Anterior cingulate cortex (tissue), 58 donors: ENCODE measurements at places on chromosomes 1 and 21.
A peak's percentile ranks its signal among the peaks of the same experiment; 100 is the strongest.

DNA sequence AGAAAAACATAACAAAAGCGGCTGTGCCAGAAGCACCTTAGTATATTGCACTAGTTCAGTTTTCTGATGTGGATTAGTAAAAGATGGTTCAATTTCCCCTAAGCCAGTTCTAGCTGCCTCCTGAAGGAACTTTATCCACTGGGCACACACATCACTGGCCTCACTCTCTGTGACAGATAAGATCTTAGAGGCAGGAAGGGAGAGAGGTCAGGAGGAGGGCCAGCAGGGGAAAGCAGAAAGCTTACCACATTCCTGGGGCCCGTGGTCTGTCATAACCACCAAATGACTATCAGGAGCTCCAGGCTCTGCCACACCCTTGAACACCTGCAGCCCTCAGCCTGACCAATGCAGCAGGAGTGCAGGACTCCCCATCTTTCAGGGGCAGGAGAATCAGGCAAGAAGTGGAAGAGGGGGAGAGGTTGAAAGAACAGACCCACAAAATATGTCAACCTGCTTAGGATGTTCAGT lies 37.8 kb downstream of the LRRC71 start:
- no peak for DNase-seq

DNA sequence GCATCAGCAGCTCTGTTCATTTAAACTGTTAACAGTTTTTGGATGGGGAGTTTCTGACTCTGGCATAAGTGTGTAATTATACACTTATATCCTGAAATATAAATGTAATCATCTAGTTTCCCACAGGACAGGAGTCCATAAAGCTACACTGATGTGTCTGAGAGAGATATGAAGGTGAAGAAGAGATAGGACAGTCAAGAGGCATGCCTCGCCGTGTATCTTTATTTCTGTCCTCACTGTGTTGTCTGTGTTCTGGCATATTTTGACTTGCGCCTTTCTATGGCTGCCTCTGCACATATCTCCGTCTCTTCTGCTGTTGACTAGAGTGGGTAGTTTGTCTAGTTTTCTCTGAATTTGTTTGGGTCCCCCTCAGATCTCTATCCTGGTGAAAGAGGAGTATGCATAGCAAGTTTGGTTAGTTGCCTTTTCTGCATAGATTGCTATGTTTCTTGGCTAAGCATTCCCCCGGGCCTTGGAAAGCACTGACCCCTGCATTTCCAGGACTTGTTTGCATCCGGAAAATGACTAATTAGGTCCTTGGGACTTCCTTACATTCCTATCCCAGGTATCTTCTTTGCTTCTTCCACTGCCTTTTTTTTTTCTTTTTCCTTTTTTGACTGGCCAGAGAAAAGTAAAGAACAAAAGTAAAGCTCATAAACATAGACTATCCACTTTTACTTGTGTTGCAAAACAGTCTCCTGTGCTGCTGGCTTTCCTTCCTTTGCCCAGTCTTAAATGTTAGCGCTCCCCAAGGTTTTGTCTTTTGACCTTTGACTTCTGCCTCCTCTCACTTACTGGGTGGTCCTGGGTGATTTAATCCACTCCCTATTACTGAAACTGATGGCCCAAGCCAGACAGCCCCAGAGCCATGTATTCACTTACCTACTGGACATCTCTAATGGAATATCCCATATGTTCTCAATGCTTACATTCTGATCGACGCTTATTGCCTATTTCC lies 27.6 kb upstream of the CNN3 start:
- DNase-seq: no peak

DNA sequence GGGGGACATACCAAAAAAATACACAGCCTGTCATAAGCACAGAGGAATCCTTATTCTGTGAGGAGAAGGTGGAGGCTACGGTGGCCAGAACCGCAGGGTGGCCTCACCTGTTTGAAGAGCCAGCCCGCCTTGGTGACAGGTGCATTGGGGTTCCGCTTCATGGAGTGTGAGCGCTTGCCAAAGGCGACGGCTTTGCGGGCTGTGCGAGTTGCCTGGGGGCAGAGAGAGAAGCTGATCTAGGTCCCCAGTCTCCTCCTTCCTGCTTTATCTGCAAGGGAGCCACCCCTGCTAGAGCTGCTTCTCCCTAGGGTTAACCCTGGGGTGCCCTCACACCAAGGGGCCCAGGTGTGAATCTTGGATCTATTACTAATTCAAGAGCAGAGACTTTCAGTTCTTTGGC lies 54.3 kb upstream of the GOLT1A start:
- no peak for DNase-seq

GRCh38 chr1:38680801-38681510 lies 178.6 kb downstream of the RRAGC start:
- no peak for DNase-seq

GRCh38 chr21:14991957-14992356 lies 72.8 kb downstream of the NRIP1 start:
- DNase-seq: no peak

GRCh38 chr1:26234644-26235370 lies 807 bp downstream of the CEP85 start:
- DNase-seq: no peak

DNA sequence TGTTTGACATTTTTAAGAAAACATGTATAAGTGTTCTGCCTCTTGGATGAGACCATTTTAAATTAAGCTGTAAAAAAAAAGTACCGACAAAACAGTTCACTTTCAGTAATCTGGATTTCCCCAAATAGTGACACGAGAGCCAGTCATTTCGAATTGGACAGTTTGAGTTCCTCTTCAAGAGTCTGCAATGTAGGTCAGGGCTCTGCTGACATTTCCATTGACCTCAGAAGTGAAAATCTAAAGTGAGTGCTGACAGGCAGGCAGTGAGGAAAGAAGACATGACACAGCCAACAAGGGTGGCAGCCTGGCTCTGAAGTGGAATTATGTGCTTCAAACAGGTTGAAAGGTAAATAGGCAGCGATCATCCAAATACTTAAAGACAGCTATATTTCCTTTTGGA lies at the start of gene IL23R:
IL23R (plus strand) TSS at position 259 of the 400 bp plus-strand sequence. CDS start 1,667 bp downstream, outside the sequence.
- DNase-seq: no peak

GRCh38 chr1:85559890-85560289 lies 20.7 kb upstream of the CCN1 start:
- DNase-seq: no peak

GRCh38 chr1:214864896-214865688 lies 217.4 kb upstream of the KCNK2 start:
- no peak for DNase-seq

GRCh38 chr1:204340081-204340889 lies 19.4 kb downstream of the PLEKHA6 start:
- DNase-seq: no peak

DNA sequence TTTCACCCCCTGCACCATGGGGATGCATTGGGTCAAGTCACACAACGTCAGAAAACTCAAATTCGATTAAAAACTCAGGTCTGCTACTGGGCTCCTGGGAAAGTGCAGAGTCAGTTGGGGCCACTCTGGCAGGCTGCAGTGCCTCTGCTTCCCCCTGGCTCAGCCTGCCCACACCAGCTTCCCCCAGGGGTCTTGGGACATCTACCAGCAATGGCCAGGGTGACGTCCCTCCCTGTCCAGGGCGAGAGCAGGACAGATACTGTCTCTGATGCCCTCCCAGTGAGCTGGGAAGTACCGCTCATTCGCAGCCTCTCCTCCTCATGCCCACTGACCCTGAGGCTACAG lies 106.2 kb upstream of the COL6A1 start:
- DNase-seq: no peak

DNA sequence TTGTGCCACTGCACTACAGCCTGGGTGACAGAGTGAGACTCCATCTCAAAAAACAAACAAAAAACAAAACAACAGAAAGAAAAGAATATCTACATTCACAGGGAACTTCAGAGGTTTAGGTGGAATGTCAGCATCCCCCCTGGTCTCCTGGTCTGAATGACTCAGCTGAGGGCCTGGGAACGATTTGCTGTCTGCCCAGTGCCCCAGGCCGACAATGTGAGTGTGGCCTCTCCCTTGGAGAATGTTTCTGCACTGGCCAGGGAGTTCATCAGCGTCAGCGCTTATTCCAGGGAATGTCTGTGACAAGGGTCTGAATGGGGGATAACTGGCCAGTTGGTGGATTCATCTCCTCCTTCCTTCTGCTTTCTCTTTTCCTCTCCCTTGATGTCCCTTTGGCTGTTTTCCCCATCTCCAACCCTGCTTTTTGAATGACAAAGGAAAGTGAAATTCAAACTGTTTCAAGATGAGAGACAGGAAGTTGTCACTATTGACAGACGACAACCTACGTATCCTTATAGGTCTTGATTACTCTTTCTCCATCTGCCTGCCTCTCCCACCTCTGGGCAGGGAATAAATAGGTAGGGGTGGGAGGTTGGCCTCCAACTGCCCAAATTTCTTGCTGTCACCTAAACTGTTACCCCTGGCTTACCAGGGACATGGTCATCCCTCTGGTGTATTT lies 213.1 kb downstream of the HHAT start:
- no peak for DNase-seq

DNA sequence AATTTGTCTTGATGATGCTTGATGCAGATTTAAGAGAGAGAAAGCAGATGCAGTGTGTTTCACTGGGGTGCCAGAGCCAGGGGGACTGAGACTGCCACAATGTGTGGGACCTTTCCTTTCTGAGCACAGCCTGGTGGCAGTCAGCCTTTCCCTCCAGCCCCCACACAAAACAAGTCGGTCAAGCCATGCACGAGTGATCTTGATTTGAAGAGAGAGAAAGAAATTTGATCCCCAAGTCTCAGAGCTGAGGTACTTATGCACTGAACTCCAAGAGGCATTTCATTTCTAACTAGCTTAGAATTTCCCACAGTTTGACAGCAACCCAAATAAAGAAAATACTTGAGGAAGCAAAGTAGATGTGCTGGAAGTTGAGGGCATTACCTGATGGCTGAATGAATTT lies 193.8 kb downstream of the ST6GALNAC3 start:
- no peak for DNase-seq

DNA sequence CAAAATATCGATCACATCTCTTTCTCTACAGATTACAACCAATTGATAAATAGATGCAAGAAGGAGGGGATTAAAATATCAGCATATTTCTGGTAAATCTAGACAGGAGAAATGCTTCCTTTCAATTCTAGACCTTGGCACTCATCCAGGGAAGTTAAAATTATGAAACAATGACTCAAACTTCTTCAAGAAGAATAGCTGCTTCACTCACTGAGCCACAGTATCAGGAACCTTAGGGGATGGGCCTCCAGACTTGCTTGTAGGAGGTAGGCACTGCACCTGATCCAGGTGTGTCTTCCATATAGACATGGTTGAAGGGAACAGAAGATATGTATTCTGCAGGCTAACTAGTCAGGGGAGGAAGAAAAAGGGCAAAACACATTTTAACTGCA lies 9.8 kb downstream of the SLAMF7 start:
- no peak for DNase-seq

GRCh38 chr1:188904201-188904600 lies 1573.5 kb downstream of the BRINP3 start:
- no peak for DNase-seq

GRCh38 chr1:167767761-167768160 lies 46.0 kb downstream of the MPZL1 start:
- DNase-seq: no peak

DNA sequence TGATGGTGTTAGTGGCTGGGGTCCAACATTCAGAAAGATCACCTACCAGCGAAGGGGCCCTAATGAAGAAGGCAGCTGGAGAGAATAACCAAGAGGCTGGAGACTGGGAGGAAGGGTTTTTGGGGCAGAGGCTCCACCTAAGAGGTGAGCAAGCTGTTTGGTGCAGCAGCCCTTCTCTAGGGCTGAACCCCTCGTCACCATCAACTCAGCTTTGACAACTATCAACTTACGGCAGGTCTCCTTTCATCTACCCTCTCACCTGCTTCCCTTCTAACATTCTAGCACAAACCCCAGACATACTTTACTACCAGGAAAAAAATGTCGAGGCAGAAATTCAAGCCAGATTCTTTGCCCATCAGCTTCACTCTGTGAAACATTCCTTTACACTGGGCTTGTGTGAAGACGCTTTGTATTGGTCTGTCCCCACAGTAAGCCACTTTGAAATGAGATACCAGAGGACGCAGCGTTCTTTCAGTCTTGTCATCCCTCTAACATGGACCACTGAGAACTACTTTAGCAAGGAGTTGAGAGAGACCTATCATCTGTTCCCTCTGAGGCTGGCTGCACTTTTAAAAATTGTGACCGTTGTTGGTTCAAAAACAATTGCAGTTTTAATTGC lies 84.6 kb downstream of the RAVER2 start:
- DNase-seq: no peak

- peak; percentile 96 for DNase-seq
These were observed 384 bp upstream of the SMG7 start for GRCh38 chr1:183471743-183472487.

- no peak for DNase-seq
These were observed 8.5 kb downstream of the AKT3 start for GRCh38 chr1:243841507-243841906.

DNA sequence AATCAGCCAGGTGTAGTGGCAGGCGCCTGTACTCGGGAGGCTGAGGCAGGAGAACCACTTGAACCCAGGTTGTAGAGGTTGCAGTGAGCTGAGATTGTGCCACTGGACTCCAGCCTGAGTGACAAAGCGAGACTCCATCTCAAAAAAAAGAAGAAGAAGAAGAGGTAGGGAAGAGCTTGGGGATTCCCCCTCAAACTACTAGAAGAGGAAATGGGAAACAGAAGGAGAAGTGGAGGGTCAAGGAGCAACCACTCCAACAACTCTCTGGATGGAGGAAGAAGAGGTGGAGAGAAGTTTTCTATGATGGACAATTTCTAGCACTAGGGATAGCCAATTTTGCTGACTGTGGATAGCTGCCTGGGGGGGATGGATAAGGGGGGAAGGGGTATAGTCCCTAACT lies 14.9 kb upstream of the SLAMF9 start:
- DNase-seq: no peak

DNA sequence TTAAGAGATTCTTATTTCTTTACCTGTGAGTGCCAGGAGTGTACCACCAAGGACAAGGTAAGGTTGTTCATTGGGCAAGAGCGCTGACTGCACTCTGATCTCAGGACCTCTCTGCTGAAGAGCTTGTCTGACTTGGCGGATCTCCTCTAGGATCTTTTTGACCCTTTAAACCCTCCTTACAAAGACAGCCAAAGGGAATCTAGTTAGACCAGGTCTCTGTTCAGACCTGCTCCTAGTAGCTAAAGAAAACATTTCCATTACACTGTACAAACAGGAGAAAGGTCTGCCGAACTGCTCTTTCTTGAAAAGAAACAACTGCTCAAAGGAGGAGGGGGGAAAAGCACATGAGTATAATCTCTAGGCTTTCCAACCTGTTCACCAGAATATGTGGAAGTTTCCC lies 49.3 kb downstream of the SMYD2 start:
- DNase-seq: no peak

DNA sequence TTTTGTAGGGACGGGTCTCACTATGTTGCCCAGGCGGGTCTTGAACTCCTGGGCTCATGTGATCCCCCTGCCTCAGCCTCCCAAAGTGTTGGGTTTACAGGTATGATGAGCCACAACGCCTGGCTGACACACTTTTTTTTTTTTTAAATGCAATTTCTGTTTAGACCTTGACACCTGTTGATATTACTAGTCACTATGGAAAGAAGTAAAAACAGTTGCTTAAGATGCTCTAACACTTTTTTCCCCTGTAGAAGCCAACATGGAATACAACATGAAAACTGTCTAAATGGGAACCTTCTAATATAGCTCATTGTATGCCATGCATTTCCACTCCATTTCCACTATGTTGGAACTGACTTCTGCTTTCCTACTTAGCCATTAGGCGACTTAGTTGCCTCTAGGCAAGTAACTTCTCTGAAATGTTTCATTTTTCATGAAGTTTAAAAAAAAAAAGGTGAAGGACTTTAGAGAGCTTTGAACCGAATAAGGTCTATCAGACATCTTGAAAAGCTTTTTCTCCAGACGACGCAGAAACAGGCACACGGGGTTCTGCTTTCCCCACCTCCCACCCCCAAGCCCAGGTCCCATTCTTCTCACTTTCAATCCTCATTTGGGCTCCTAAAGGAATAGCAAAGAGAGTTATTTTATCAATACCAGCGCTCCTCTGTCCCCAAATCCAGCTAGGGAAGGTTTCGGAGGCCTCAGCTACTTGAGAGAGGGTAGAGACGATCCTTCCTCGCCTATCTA lies 648 bp upstream of the DR1 start:
- DNase-seq: no peak
